ENCODE measurements at places on chromosomes 5 and 9. TPM values are rescaled to one million over a fixed set of nuclear protein-coding genes. Genes with fewer than 3 reads are reported as not detected.

Gene IL17B
- not detected for total RNA-seq

- no peak for DNase-seq
Measured at GRCh38 chr5:10588779-10589447, 25.0 kb downstream of the ANKRD33B start.

- DNase-seq: no peak
Measured at GRCh38 chr9:134171316-134172197, 7.2 kb upstream of the RNU6ATAC start.

- DNase-seq: no peak
Measured at GRCh38 chr9:105329719-105330062, 85.2 kb downstream of the SLC44A1 start.

DNA sequence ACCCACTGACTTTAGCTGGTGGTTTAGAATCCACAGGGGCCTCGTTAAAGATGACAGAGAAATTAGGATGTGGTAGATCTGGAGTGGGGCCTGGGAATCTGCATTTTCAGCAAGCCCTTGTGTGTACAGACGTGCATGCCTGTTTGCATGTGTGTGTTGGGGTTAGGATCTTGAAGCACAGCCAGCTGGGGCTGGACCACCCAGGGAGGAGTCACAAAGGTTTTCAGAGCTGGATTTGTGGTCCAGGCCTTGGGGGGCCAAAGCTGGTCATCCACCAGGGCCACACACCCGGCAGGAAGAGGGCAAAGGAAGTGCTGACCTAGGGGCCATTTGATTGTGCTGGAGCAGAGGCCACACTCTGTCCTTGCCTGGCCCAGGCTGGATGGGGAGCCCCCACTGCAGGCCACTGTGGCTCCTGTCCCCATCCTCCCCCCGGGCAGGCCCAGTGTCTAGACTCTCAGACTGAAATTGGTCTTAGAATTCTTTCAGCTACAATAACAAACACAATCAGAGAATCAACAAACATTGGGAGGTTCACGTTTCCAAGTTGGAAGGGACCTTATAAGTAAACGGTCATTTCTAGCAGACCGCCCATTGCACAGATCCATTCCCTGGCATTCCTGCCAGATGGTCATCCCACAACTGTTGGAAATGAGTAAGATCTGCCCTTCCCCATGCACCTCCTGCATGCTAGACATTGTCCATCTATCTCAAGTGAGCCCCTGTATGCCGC, 10.3 kb downstream of the CDX1 start:
- no peak for DNase-seq

GRCh38 chr9:7108936-7109335, 351.2 kb downstream of the KDM4C start:
- DNase-seq: no peak

DNA sequence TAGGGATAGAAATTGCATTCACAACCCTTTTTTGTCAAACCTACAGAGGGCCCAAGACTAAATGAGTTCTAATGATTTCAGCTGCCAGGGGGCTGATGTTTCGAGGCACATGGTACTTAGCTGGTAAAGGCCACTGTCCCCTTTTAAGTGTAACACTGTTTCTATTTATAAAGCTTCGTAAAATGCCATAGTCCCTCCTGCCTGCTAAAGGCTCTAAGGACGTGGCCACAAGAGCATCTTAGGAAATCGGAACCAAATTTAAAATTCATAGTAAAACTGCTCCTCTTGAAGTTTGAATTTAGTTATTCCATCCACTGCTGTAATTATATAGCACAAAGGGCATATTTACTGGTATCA, 170.3 kb upstream of the WWC1 start:
- DNase-seq: no peak

- no peak for DNase-seq
Measured at GRCh38 chr5:175021321-175021720, 296.9 kb downstream of the MSX2 start.

DNA sequence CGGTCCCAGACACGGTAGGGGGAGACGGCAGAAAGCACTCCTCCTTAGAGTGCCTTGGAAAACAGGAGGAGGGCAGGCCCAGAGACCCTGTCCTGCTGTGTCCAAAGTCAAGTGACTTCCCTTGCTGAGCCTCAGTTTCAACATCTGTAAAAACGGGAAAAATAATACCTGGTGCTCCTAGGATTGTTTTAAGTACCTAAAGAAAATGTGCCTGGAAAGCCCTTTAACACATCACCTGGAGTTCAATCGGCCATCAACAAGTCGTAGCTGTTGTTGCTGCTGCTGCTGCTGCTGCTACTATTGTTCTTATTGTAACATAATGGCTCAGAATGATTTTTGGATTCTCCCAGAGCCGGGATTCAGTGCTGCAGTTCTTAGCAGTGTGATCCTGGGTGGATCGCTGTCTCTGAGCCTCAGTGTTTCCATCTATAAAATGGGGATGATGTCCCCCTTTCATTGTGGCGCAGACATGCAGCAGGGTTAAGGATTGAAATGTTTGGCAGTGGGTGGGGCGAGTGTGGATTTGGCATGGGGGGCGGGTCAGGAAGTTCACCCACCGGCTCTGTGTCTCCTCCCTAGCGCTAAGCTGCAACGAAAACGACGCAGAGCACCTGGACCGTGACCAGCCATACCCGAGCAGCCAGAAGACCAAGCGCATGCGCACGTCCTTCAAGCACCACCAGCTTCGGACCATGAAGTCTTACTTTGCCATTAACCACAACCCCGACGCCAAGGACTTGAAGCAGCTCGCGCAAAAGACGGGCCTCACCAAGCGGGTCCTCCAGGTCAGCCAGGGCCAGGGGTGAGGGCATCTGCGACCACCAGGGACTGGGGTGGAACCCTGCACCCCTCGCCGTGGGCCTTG, 9.2 kb downstream of the LHX2 start:
- no peak for DNase-seq

DNA sequence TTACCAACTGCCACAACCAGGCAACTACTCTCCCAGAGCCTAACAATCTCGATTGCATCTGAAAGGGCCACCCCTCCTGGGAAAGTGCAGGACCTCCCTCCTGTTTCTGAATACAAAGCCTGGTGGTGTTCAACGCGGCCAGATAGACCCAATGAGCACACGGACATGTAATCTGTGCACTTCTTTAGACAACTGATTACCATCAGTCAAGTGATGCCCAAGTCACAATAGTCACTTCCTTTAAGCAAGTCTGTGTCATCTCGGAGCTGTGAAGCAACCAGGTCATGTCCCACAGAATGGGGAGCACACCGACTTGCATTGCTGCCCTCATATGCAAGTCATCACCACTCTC, 739 bp downstream of the C9orf72 start:
- no peak for DNase-seq

- no peak for DNase-seq
Measured at GRCh38 chr9:19969721-19970120, 180.9 kb upstream of the SLC24A2 start.

GRCh38 chr5:141742866-141743851, 61.1 kb upstream of the ARAP3 start:
- DNase-seq: no peak

- DNase-seq: peak; percentile 69
Measured at GRCh38 chr5:139646912-139647505, 1.1 kb upstream of the CXXC5 start.
